ENCODE measurements at places on chromosomes 12 and 14.

DNA sequence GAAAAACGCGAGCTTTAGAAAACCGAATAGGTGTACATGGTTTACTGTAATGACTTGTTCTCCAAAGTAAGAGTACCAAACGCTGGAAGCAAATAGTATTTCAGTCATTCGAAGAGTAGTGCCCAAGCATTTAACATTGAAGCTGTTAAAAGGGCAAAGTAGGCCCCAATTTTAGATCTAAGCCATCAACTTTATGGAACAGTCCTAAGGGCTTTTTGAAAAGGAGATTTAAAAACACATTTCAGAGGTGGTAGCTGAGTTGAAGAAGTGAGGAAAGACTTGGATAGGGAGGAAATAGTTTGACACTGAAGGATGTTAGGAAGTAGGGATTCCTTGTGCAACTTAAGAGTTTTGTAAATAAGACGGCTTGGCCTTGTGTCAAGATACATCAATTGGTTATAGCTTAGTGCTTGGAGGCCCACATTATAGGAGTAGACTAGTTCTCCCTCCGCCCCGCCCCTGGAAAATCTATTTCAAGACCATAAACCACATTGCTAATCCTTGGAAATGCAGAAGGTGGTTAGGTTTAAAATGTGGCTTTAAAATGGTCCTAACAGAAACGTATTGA is 783 bp upstream of the TUBA1B start:
- no peak for DNase-seq

GRCh38 chr14:91893007-91893406 is 25.7 kb upstream of the TC2N start:
- DNase-seq = no peak

GRCh38 chr14:63045234-63045611 is at the start of gene KCNH5:
Gene KCNH5 (minus strand): TSS chr14:63045458. CDS start chr14:63045186, 272 bp downstream.
- no peak for DNase-seq

- DNase-seq = peak; percentile 80
These were observed 536 bp upstream of the WNT1 start for GRCh38 chr12:48977290-48978281.

GRCh38 chr12:110908377-110909152 is 11.8 kb downstream of the MYL2 start:
- DNase-seq = no peak

DNA sequence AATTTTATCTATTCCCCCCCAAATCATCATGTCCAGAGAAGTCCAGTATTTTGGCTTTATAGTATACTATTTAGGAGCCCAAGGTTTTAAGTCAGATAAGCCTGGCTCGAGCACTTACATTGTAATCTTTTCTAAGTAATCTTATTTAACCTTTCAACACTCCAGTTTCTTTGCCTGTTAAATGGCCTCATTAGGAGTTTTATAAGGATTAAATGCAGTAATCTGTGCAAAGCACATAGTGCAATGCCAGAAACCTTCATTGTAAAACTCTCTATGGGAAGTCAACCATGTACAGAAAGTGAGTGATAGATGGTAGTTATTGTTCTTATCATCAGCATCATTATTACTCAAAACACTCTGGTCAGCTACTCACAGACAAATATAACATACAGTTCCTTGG is 1330.4 kb downstream of the SLC16A7 start:
- DNase-seq = no peak

GRCh38 chr12:46832130-46832704 is 6.4 kb upstream of the SLC38A4 start:
- no peak for DNase-seq

DNA sequence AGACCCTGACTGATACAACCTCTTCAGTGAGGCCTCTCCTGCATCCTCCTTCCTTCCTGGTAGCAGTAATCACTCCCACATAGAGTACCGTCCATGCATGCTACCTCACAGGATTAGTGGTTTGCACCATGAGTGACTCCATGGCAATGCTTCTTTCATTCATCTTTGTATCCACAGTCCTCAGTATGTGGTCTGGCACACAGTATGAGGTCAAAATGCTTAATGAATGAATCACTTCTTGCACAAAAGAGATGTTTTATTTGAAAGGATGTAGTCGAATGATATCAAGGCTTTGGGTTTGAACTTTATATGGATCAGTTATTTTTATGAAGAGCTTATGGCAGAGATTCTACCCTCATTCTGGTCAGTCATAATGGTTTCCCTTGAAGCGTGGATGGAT is 42.2 kb downstream of the KCNA5 start:
- DNase-seq = no peak

DNA sequence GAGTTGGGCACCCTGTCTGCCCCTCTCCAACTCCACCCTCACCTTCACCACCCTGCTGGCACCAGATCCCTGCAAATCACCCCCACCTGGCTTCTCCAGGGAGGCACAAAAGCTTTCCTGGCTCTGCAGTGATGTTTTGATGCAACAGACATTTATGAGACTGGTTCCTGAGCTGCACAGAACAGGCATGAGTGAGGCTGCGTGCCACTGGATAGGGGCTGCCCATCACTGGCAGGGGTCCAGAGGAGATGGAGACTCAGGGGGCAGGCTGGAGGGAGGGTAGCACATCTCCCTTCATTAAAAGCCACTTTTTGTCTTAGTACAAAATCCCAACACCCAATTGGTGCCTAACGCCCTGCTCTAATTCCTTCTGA is 17.3 kb upstream of the ZDHHC22 start:
- DNase-seq = no peak

- DNase-seq = no peak
These were observed 70.5 kb downstream of the EGLN3 start for GRCh38 chr14:33880330-33880729.

GRCh38 chr14:99950181-99950580 is 115.0 kb upstream of the EVL start:
- no peak for DNase-seq

DNA sequence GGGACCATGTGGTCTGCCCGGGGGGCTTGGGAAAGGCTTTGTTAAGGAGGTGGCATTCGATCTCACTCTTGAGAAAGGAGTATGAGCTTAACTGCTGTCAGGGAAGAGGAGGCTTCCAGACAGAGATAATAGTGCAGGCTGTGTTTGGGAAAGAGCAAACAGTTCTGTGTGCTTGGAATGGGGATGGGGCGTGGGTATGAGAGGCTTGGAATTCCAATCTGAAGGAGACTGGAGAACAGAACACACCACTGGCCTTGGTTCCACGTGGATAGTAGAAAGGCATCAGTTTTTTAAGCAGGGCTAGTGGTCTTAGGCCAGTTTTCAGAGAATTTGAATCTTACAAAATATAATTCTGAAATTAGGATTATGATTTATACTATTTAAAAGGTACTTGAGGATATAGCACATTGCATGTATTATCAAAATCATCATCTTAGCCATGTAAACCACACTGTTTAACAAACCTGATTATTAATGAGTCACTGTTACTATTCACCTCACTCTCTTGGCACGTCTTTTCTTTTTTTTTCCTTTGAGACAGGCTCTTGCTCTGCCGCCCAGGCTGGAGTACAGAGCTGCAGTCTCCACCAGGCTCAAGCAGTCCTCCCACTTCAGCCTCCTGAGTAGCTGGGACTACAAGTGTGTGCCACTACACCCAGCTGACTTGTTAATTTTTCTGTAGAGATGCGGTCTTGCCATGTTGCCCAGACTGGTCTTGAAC is 38.5 kb upstream of the KCNK13 start:
- DNase-seq = no peak

DNA sequence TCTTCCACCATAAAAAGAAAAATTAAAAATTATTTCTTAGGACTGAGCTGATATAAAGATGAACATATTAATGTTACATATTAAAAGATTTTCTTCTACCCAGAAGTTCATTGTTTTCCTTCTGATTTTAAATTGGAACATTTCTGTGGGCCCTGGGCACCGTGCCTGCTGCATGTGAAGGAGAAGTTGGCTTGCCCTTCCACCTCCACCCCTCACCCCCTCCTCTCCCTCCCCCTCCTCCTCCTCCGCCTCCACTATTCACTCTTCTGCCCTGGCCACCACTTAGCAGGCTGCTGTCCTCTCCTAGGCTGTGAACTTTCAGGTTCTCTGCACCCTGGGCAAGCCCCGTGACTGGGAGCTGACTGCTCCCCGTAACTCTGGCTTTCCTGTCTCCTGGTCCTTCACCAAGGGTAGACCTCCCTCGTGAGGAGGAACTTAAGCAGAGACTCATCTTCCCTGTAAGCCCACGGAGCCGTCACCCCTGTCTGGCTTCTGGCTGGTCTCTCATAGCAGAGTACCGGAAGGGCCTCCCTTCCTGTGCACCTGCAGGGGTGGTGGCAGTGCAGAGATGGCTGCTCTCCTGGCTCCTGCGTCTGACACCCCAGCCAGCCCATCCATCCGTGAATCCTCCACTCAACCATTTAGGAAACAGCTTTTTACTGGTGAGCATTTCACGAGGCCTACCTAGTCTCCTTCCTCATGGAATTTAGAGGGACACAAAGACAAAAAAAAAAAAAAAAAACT is 12.8 kb downstream of the TUNAR start:
- no peak for DNase-seq

GRCh38 chr12:78880078-78880477 is 15.5 kb downstream of the SYT1 start:
- DNase-seq = no peak

- DNase-seq = no peak
These were observed 10.8 kb downstream of the TMEM179 start for GRCh38 chr14:104593710-104594136.

GRCh38 chr12:116425256-116426193 is 133.7 kb upstream of the MAP1LC3B2 start:
- DNase-seq = no peak

DNA sequence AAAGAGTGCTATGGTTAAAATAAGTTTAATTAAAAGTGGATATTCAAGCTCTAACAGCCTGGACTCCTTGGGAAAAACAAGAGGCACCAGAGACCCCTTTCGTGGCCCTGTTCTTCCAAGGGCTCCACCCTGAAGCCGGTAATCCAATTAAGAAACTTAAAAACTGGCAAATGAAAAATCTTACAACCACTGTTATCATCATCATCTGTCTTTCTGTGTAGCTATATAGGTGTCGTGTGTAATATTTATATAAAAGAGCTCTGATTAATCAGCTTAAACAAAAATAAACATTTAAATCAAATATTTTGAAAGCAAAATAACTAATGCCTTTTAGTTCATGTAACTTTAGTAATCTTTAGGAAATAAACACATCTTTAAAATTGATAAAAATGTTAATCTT is 4.5 kb downstream of the ATF1 start:
- no peak for DNase-seq

GRCh38 chr14:71460091-71460490 is 472.1 kb upstream of the RGS6 start:
- DNase-seq = no peak

- no peak for DNase-seq
These were observed 983 bp downstream of the MYF6 start for GRCh38 chr12:80708259-80708974.

DNA sequence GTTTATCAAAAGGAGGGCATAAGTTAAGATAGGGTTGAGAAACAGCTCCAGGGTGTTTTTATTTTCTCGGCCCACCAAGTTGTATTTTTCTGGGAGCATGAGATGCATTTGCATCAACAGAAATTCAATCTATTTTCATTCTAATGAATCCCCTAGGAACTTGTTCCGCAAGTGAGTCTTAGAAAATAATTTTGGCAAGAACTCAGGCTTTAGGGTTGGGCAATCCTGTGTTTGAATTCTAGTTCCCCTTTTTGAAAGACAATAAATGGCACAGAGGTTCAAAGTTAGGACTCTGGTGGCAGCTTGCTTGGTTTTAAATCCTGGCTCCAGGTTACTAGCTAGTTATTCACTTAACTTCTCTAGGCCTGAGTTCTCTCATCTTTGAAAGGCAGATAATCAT is 23.7 kb downstream of the SLC5A8 start:
- DNase-seq = no peak

DNA sequence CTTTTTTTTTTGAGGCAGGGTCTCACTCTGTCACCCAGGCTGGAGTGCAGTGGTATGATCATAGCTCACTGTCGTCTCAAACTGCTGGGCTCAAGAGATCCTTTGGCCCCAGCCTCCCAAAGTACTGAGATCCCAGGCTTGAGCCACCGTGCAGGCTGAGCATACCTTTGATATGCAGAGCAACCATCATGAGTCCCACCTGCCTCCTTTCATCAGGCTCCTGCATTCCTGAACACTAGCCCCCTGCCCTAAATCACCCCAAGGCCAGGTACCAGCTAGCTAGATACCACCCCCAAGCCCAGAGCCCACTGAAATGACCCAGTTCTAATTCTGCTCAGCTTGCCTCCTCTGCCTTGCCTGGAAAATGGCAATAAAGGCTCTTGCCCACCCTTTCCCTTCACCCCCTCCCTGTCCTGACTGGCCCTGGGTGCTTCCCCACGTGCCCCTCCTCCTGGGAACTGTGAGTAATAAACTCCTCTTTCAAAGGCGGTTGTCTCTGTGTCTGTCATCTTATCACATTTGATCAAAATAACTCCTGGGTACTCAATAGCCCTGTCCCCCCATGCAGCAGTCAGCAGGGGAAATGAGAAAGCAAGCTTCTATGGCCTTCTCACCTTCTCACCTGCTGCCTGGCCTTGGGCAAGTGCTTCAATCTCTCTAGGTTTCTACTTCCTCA is 6.4 kb upstream of the BRF1 start:
- no peak for DNase-seq

DNA sequence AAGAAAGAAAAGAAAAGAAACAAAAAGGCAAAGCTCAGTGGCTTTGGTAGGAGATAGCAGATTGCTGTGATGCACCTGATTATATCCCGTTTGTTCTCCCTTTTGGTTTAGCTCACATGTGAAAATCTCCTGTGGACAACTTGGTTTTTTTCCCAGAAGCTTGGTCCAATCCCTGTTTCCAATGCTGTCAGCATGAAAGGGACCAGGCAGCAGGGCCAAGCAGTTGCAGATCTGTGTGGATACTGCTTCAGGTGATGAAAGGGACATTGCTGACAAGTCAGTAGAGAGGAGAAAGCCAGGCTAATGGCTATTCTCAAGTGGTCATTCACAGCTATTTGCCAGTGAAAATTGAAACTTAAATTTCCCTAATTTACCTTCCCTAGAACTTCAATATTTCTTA is 18.8 kb upstream of the SLCO1A2 start:
- DNase-seq = no peak

GRCh38 chr12:132144810-132145168 is 532 bp downstream of the NOC4L start:
- no peak for DNase-seq

DNA sequence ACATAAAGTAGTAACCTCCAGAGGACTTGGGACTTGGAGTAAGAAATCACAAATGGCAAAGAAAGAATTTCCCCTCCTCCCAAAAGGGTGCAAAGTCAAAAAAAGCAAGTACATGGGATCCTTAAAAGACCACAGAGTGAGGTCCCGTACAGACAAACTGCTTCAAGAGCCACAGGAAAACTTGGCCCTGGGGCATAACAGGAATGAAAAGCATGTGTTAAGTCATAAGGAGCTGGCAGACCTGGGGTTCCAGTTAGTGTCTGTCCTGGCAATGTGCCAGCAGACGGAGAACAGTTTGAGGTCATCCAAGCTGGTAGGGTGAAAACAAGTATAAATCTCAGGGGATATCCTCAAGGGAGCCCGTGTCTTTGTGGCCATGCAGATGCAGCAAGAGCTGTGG is 73.2 kb downstream of the HSD17B6 start:
- no peak for DNase-seq

DNA sequence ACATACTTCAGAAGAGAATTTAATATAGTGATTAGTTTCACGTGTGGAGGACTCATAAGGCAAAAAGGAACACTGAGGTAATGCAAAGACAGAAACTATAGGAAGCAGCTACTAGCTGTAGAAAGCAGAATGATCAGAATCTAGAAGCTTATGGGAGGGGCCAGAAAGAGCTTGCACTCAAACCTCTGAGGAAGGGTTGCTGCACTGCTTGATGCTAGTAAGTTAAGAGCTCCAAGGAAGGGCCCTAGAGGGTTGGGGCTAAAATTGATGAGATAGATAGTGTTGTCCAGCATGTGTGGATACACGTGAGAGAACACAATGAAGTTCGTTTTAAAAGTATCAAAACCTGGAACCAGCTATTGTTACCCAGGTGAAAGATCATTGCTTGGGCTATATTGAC is 311.1 kb downstream of the SLC6A15 start:
- no peak for DNase-seq

All from activated CD4-positive, alpha-beta T cell treated with anti-CD3 and anti-CD28 coated beads for 24 hours (primary cell).